Chondrocyte (in vitro differentiated cells): ENCODE measurements at places on chromosomes 4 and X. TPM values are rescaled to one million over a fixed set of nuclear protein-coding genes. Genes with fewer than 3 reads are reported as not detected.

DNA sequence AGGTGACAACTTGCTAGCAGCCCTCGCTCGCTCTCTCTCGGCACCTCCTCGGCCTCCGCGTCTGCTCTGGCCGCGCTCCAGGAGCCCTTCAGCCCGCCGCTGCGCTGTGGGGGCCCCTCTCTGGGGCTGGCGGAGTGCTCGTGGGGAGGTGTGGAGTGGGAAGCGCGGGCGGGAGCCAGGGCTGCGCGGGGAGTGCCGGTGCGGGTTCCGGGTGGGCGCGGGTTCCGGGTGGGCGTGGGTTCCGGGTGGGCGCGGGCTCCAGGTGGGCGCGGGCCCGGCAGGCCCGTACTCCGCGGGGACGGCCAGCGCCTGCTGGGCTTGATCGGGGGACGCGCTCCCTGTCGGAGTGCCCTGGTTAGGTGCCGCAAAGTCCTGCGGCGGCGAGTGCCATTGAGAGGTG is 384.3 kb downstream of the GPM6A start:
- H3K27ac ChIP-seq = no peak overlapping the region
- H3K4me1 ChIP-seq = peaks cover 17% of the 10 kb centered on the region
- no peak for DNase-seq
- no peaks in the 10 kb centered on the region for H3K27me3 ChIP-seq
- H3K36me3 ChIP-seq = peaks cover 3% of the 10 kb centered on the region

SRPX2 gene
- 10.0 to 21.1 TPM (median 10.8 TPM) in 3 replicates for total RNA-seq

GRCh38 chrX:7568130-7568529 is 274.8 kb upstream of the VCX start:
- no peak for DNase-seq
- no peak overlapping the region for H3K27ac ChIP-seq
- H3K4me1 ChIP-seq = no peaks in the 10 kb centered on the region
- H3K36me3 ChIP-seq = no peaks in the 10 kb centered on the region
- no peak overlapping the region for H3K4me3 ChIP-seq

DNA sequence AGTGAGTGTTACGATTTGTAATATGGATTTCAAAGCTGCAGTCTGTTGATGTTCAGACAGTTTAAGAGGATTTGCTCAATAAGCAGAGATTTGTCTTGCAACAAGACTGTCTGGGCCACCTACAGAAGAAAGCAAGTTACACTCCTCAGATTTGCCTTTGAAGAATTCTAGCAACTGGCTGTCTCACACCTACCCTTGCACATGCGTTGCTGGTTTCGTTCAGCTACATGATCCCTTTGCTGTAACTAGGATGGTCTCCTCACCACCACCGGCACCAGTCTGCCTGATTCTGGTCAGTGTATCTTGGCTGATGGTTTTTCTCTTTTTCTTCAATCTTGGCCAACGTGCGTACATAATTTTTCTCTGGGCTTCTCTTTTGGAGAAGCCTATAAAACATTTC is 172.7 kb upstream of the LCORL start:
- H3K27me3 ChIP-seq = no peaks in the 10 kb centered on the region
- DNase-seq = no peak
- no peak overlapping the region for H3K27ac ChIP-seq
- no peak overlapping the region for H3K4me3 ChIP-seq
- H3K4me1 ChIP-seq = no peaks in the 10 kb centered on the region
